ENCODE measurements at places on chromosomes 1 and 21. TPM values are rescaled to one million over a fixed set of nuclear protein-coding genes. Genes with fewer than 3 reads are reported as not detected.

LAMC1 gene
- total RNA-seq, result 130 TPM

DNA sequence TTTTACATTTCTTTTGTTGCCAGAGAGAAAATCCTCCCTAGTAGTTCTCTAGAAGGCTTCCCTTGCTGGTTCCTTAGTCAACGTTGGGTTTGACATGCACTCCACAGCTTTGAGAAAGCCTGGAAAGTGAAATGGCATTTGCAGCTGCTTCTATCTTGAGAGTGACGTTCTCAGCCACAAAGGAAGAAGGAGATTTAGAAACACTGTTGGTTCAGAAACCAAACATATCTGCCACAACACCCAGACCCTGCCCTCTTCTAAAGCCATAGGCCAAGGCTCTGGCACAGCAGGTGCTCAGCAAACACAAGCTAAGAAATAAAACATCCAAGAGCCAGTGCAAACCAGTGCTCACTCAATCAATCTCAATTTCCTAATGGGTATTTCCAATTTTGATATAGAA, 121.4 kb downstream of the CCDC185 start:
- DNase-seq, result no peak

- no peak for DNase-seq
Observed at GRCh38 chr1:152048416-152049009, 11.7 kb upstream of the S100A11 start.

DNA sequence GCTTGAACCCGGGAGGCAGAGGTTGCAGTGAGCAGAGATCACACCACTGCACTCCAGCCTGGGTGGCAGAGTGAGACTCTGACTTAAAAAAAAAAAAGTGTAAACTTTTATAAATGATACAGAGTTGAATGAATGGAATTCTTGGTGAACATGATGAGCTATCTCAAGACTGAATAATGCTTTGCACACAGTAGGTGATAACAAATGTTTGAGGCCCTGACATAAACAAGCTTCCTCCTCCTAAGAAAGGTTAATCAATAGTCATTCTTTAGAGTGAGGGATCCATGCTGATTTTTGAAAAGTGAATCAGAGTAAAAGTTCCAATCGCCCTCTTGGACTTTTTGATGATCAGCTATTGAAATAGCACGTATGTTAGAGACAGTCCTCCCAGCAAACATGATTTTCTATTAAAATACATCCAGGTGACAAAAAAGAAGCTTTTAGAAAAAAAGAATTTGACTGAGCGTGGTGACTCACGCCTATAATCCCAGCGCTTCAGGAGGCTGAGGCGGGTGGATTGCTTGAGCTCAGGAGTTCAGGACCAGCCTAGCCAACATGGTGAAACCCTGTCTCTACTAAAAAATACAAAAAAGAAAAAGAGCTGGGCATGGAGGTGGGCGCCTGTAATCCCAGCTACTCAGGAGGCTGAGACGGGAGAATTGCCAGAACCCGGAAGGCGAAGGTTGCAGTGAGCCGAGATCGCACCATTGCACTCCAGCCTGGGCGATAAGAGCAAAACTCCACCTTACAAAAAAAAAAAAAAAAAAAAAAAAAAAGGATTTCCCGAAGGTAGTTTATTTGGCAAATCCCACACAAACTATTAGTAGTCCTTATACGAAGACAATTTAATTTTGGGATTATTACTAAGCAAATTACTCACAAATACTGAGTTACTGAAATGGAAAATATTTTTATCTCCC, 181.8 kb downstream of the NFIA start:
- DNase-seq, result no peak

GRCh38 chr1:200290010-200290685, 119.7 kb downstream of the ZNF281 start:
- peak; percentile 13 for DNase-seq

- DNase-seq, result no peak
Observed at GRCh38 chr1:65289449-65289848, 19.9 kb upstream of the DNAJC6 start.

Measured in HT1080 (cell line).